ENCODE measurements at places on chromosomes 5 and 9.

GRCh38 chr5:33688526-33688925 lies 203.3 kb downstream of the ADAMTS12 start:
- DNase-seq, result no peak

- peak; percentile 91 for DNase-seq
Measured at GRCh38 chr5:65562731-65563701, at the start of the genes CENPK and PPWD1. CENPK (minus strand) TSS chr5:65563168; CDS start chr5:65554907, 8,261 bp downstream. PPWD1 (plus strand) TSS chr5:65563296; CDS start chr5:65563311, 15 bp downstream.

GRCh38 chr5:108437425-108437824 lies 55.5 kb upstream of the FBXL17 start:
- no peak for DNase-seq

DNA sequence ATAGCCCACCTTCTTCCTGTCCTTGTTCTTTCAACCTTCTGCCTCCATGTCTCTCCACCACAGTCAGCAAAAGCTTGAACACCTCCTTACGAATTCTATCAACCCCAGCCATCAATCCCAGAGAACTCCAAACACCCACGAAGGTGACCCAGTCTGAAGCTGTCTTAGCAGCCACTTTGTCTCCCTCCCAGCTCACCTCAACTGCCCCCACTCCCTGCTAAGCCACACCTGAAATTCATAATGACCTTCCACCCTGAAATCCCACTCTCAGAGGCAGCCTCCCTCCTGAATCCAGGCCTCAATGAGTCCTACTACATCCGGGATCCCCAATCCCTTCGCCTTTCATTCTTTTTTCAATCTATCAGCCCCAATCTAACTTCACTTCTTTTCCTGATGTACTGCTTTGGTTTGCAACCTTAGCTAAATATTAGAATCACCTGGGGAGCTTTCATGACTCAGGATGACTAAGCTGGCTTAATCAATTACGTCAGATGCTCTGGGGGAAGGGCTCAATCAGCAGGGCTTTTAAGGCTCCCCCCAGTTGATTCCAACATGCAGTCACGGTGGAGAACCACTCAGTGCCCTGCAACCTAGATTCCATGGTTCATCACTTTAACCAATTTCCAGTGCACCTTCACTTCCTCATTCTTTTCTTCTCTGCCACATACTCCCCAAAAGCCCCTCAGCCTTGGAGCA lies 32.2 kb downstream of the BHMT start:
- no peak for DNase-seq

DNA sequence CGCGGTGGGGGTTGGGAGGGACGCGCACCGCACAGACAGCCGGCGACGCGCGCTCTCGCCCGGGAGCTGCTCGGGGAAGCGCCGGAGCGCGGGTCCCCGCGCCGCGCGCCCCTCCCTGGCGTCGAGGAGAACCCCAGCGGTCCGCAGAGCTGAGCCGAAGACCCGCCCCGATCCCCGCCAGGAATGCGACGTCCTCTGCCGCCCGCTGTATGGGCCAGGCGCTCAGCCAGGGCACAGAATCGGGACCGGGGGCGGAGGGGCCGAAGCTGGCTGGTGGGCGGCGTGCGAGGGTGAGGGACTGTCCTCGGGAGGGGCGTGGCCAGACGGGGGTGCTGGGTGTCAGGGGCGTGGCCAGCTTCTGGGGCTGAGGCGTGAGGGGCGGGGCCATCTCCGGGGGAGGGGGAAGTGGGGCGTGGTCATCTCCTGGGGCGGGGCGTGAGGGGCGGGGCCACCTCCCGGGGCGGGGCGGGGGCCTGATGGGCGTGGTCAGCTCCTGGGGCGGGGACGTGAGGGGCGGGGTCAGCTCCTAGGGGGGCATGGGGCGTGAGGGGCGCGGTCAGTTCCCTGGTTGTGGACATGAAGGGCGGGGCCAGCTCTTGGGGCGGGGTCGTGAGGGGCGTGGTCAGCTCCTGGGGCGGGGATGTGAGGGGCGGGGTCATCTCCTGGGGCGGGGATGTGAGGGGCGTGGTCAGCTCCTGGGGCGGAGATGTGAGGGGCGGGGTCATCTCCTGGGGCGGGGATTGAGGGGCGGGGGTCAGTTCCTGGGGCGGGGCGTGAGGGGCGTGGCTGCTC lies 965 bp downstream of the PTGDS start:
- DNase-seq, result peak; percentile 20

DNA sequence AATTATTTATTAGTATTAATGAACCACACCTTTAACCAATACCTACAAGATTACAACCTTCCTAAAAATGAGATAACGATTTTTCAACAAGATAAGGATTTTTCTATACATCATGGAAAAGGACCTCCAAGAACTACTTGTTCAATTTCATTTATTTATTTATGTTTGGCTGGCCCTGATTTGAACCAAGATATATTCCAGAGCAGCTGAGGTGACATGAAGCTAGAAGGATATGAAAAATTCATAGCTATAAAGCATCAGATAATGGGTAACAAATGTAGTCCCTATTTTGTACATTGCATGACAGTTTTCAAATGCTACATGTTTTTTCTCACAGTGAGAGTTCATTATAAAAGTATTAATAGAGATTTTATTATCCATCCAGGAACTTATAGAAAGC lies 798.5 kb upstream of the ARRDC3 start:
- DNase-seq, result no peak

GRCh38 chr9:85738509-85738908 lies 3.2 kb downstream of the AGTPBP1 start:
- no peak for DNase-seq

DNA sequence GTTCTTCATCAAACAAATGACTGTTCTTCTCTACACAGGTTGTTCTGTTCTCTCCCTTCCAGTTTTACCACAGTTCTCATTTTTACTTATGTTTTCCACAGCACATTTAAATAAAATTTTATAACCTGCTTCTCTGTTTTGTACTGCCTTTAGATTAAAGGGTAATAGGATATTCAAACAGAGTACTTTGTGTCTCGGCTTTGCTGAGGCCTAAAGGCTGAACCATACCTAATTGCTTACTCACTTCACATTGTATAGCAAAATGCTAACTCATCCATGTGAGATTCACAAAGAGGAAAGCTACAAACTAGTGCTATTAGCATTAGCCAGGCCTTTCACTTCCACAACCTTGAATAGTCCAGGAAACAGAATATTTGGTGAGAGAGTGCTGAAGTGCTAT lies 200.3 kb downstream of the TRPM3 start:
- no peak for DNase-seq

DNA sequence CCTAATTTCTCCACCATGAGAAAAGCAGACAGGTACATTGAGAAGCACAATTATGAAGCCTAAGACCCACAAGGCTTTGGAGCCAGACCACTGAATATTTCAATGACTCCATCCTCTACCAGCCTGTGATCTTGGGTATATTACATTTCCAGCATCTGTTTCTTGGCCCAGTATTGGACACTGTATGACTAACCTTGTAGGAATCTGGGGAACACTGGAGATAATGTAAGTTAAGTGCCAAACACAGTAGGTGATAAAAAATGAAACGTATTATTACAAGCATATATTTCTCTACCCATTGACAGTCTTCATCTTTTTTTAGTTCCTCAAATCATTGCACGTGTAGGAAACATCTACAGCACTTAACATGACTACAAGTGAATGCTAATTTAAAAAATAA lies 28.6 kb upstream of the FEM1C start:
- DNase-seq, result no peak

GRCh38 chr5:107518190-107518589 lies 152.5 kb downstream of the EFNA5 start:
- no peak for DNase-seq

DNA sequence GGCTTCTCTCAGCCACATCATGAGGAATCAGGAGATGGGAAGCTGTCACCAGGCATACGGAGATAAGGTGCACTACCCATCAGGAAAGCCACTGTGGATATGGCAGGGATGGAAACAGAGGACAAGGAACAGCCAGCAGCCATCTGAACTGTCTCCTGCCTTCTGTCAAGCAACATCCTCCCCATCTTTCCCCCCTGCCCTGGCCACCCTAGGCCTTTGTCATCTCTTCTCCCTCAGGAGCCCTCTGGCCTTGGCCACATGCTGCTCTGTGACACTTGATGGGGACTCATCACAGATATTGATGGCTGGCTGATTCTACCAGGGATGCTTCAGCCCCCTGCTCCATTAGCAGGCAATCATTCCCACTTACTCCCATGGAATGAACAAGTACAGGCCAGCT lies 21.1 kb upstream of the MEIKIN start:
- DNase-seq, result no peak

- DNase-seq, result no peak
Measured at GRCh38 chr9:132903574-132904492, 25.1 kb downstream of the SPACA9 start.

DNA sequence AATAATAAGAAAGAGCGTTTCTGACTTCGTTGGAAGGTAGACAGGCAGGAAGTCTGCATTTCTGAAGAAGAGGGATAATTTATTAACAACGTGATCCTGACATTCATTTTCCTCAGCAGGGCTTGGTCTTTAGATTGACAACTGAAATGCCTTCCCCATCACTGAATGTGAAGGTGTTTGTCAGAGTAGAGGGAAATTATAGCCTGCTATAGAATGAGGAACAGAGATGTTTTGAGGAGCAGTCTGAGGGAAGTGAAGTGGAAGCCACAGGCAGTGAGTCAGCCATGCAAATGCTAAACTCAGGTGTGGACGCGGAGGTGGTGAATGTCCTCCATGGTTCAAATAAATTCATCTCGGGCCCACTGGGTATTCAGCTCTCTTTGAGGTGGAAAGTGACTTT lies 30.5 kb downstream of the C7 start:
- DNase-seq, result no peak

- no peak for DNase-seq
Measured at GRCh38 chr5:74073257-74073656, 447.3 kb downstream of the ARHGEF28 start.

DNA sequence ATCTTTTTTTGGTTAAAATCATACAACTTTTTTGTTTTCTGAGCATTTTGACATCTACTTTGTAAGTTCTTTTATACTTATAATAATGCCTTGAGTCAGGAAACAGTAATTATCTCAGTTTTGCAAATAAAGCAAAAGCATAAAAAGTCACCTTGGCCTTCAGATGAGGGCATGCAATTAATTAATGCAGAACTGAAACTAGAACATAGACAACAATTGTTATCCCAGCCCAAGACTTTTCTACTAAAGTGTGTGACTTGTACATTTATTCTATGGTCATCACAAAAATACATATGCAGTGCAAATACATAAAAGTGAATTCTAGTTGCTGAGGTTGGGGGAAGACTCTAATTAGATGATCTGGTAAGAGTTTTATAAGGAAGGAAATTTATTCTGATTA lies 179.9 kb downstream of the ST8SIA4 start:
- no peak for DNase-seq

DNA sequence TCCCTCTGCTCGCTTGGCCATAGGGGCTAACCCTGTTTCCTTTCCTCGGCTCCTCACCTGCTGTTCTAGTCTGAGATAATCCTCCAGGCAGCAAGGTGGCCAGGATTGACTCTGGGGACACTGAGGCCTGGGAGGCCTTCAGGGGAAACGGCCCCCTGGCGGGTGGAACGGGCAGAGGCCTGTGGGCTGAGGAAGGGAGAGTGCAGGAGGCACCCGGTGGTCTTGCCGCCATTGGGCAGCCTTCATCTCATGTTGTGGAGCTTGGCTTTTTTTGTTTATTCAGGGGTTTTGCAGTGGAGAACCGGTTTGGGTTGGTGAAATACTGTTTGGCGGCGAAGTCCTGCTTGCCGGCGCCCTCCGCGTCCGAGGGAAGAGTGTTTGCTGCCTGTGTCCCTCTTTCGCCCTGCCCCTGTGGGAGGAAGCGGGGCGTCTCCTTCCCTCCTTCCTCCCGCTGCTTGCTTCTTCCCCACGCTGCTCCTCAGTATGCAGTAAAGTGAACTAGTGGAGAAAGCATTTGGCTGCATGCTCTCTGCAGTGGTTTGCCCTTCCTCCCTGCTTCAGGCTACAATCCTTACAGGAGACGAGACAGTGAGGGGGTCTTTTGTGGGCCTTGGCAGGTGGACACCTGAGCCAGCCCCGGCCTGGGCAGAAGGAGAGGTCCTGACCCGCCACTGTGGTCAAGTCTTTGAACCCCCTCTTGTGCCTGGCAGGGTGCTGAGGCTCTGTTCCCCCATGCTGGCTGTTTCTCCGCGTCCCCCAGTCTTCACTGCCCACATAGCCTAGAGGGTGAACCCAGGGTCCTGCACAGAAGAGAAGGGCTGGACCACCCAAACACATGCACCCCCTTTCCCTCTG lies 30.8 kb upstream of the PRDM12 start:
- no peak for DNase-seq

GRCh38 chr5:144742361-144742760 lies 571.7 kb downstream of the KCTD16 start:
- peak; percentile 14 for DNase-seq

- peak; percentile 96 for DNase-seq
Measured at GRCh38 chr5:100676817-100677631, 141.8 kb downstream of the FAM174A start.

- no peak for DNase-seq
Measured at GRCh38 chr5:14958188-14958587, 86.6 kb upstream of the ANKH start.

DNA sequence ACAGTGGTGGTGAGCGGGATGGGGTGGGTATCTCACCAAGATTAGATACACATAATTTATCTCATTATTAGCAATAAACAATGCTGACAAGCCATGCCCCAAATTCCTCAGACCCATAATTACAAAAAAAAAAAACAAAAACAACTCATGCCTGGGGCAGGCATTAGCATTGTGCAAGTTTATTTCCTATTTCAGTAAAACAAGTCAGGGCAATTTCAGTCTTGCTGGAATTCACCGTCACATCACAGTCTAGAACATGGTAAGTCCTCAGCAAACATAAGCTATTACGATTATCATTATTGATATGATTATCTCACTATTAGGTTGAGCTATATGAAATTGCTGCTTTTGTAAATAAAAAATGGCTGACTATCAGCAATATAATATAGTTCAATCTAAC lies 57.5 kb upstream of the GNAQ start:
- DNase-seq, result no peak

- peak; percentile 38 for DNase-seq
Measured at GRCh38 chr9:100324594-100325200, 28.0 kb downstream of the TEX10 start.

- DNase-seq, result no peak
Measured at GRCh38 chr9:92668746-92669526, 995 bp downstream of the IPPK start.

GRCh38 chr9:133261103-133261752 lies 13.8 kb downstream of the ABO start:
- DNase-seq, result no peak

DNA sequence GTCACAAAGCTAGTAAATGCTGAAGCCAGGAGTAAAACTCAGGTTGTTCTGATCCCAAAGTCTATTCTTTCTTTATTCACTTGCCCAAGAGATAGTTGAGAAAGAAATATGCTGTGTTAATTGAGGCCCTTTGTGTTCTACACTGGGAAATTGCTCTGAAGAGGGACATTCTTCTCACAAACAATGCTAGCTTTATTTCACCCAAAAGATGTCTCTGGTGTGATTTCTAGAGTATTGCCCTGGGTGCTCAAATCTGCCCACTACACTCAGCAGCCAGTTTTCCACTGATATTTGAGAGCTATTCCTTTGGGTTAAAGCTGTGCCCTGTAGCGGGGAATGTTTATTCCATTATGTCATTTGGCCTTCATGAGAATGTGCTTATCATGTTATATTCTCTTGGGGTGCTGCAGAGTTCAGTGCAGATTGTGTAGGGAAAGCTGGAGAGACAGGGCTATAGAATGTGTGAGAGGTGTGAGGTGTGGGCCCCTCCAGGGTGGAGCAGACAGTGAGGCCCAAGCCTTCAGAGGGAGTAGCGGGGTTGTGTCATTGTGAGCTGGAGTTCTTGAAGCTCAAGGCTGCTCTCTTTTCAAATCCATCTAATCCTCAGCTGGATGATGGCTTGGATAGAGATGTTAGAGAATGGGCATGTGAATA lies 21.0 kb upstream of the C5orf63 start:
- no peak for DNase-seq

All from NCI-H1092 treated with DMSO at 0.1 percent for 48 hours (cell line).